ENCODE measurements at places on chromosomes 2 and 18.

DNA sequence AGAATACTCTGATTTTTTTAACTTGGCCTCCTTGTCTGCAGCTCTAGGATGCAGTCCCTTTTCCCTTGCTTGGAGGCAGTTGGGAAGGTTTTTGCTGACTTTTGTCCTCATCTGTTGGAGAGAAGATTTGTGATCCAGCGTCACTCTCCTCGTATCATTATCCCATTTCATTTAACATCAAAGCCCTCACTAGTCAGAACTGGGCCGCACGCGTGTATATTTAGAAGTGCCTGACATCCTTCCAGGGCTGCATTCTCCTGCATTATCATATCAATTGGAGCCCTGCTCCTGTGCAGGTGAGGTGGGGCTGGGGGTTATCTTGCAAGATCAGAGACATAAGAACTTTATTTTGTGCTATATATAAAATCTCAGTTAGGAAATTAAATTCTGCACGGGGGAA lies 435.1 kb upstream of the HS6ST1 start:
- no peak for DNase-seq

GRCh38 chr2:217790195-217790594 lies 212.6 kb downstream of the TNS1 start:
- no peak for DNase-seq

GRCh38 chr2:96900237-96900636 lies 30.4 kb upstream of the SEMA4C start:
- no peak for DNase-seq

DNA sequence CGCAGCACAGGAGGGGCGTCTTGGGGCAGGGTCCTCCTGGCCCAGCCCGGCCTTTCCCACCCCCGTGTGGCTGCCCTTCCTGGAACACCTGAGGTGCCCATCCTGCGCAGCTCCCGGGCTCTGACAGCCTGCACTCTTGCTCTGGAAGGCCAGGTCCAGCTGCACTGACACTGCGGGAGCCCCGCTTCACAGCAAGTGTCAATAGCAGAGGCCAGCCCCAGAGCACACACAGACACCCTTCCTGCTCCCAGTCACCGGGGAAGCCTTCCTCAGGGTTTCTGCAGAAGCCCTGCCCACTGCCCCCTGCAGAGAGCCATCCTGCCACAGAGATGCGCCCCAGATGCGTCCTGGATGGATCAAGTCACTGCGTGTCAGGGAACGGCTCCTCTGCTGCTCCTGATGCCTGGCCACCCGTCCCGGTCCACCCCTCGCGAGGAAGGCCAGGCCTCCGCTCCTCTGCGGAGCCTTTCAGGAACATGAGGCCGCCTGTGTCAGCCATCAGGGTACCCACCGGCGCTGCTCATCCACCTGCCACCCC lies 519.2 kb upstream of the MYT1L start:
- no peak for DNase-seq

DNA sequence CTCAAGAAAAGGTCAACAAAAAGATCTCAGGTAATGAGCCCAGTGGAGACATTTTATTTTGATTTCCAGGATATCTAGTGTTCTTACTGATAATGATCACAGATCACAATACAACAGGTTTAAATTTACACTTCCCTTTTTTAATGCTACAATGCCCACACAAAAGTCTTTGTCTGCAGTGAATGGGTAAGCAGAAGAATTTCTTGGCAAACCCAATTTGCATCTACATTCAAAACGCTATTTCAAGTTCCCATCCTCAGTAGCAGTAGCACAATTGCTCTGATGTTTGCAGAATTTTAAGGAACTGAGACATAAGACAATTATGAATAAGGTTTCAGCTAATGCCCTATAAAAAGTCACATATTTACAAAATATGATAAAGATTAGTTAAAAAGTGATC lies 929.4 kb upstream of the PIK3C3 start:
- no peak for DNase-seq

DNA sequence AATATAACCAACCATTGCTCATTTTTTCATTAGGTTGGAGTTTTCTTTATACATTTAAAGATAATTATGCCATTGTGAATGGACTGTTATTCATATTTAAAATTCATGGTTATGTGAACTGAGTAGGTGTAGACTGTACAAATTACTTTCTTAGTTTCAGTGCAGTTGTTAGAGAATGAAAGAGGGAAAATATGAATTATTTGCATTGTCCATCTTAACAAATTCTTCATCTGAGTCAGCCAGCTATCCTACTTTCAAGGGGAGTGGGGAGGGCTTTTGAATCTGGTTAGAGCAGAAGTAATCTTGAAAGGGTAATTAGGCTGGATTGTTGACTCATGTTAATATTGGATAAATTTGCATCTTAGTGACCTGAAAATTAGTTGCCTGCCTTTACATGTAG lies 212.0 kb downstream of the MCFD2 start:
- no peak for DNase-seq

- no peak for DNase-seq
Observed at GRCh38 chr2:212730994-212731393, 192.4 kb upstream of the ERBB4 start.

DNA sequence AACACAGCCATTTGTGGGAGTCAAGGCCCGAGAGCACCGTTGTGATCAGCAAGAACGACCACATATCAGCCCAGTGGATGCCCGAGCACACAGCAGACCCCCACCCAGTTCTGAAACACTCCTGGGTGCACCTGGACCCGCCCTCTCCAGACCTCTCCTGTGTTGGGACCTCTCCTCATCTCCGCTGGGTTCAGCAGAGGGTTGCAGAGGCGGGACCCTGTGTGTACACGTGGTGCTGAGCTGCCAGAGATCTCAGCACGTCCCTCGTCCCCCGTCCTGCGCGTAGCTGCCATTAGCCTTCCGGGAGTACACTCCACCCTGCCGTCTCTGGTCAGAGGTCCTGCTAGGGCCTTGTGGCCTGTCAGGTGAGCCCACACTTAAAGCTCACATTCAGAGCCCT lies 51.7 kb downstream of the ADI1 start:
- DNase-seq, result no peak

- no peak for DNase-seq
Observed at GRCh38 chr18:28789502-28789901, 612.6 kb upstream of the CDH2 start.

DNA sequence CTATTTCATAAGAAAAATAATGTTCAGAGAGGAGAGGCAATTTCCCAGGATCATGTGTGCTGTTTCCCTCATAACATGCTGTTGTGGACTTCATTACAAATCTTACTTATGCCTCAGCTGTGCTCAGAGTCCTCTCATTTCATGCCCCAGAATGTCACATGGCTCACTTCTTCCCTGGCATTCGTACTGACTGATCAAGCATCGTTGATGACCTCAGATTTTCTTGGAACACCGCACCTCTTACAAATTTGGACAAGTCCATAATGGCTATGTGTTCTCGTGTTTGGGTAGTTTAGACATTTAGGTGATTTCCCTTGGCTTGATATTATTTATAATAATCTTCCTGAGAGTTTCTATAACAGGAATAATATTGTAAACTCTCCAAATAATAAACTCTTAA lies 32.9 kb downstream of the SERPINB7 start:
- no peak for DNase-seq

- DNase-seq, result no peak
Observed at GRCh38 chr18:42437646-42438045, 482.6 kb downstream of the PIK3C3 start.

GRCh38 chr2:2560374-2561015 lies 229.4 kb upstream of the MYT1L start:
- no peak for DNase-seq

DNA sequence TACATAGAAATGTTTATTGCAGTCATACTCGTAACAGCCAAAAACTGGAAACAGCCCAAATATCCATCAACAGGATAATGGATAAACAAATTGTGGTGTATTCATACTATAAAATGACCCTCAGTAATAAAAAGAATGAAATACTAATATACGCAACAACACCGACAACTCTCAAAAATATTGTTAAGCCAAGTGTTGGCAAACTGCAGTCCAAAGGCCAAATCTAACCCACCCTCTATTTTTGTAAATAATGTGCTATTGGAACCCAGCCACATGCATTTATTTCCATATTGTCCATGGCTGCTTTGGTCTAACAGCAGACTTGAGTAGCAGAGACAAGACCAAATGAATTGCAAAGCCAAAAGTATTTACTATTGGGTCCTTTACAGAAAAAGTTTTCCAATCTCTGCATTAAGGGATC lies 151.0 kb downstream of the MREG start:
- DNase-seq, result no peak

- no peak for DNase-seq
Observed at GRCh38 chr18:13067966-13068365, 76.8 kb downstream of the CEP192 start.

GRCh38 chr18:54203914-54204313 lies 20.6 kb downstream of the MBD2 start:
- no peak for DNase-seq

GRCh38 chr18:58781627-58782194 lies 83.0 kb upstream of the ZNF532 start:
- DNase-seq, result peak; percentile 31

GRCh38 chr2:119028327-119029174 lies 86.6 kb downstream of the MARCO start:
- DNase-seq, result no peak

DNA sequence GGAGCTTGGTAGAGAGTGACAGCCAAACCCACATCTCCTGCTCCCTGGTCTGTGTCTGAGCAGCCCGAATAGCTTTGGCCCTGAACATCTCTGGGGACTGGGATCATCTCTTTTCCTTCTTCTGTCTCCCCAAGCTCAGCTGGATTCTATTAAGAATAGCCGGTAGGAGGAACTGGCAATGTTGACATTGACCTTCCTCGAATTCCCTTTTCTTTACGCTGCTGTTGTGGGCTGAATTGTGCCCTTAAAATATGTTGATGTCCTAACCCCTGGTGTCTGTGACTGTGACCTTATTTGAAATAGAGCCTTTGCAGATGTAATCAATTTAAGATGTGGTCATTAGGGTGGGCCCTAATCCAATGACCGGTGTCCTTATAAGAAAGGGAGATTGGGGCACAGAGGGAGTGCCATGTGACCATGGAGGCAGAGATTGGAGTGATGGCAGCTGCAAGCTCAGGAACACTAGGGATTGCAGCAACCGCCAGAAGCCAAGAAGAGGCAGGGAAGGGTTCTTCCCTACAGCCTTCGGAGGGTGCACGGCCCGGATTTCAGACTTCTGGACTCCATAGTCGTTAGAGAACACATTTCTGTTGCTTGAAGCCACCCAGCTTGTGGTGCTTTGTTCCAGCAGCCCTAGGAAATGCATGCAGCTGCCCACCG lies 5.8 kb upstream of the SFTPB start:
- no peak for DNase-seq

- no peak for DNase-seq
Observed at GRCh38 chr18:36848609-36849008, 19.7 kb downstream of the KIAA1328 start.

- DNase-seq, result no peak
Observed at GRCh38 chr2:6526093-6526824, 339.4 kb downstream of the CMPK2 start.

DNA sequence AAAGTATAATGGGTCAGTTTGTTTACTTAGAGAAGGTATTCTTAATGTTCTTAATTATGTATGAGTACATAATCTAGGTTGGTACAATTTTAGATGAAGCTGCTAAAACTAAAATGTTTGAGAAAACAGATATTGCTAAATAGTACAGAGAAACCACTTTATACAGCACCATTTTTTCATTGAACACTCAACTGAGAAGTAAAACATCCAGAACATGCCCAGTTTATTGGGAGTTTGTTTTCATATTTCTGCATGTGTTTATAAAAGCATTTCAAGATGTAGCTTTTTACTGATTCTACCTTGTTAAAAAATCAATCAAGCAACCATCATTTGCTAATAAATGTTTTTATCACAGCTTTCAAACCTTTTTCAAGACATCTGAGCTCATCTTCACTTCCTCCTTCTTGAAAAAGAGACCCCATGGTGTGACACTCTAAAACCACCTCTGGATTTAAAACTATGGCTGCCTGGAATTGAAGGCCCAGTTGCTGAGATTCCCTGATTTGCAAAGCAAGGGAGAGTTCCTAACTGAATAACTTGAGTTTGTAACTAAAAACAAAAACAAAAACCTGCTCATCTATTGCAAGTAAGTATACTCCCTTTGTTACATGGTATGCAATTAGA lies 585.9 kb downstream of the ZEB2 start:
- no peak for DNase-seq

- DNase-seq, result no peak
Observed at GRCh38 chr2:224836263-224836662, 120.1 kb upstream of the CCDC195 start.

DNA sequence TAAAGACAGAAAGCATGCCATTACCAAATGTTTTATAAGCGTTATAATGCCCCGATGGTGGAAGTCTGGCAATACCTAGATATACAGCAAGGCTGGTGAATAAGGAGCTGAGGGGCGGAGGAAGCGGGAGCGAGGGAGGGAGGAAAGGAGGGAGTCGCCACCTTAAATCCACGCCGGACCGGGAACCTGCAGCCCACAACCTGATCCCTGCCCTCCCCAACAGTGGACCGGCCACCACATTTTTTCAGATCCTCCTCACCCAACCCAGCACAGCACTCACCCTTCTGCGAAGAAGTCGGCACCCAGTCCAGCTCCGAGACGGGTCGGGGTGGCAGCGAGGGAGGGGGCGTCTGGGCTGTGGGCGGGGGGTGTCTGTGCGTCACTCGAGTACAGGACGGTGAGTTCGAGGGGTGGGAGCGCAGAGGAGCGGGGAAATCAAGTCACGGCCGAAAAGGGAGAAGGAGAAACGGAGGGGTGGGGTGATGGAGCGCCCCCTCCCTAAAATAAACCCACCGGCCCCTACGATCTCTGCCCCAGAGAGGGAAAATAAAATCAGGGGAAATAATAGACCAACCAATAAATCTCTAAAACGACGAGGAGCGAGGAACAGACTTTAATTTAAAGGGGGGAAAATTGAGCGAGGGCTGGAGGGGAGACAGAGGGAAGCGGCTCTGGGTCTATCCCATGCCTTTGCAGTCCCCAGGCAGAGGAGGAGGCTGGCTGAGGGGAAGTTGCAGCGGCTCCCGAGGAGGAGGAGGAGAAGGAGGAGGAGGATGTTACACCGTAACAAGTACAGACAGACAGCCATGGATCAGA lies 96.5 kb upstream of the SERTAD2 start:
- DNase-seq, result peak; percentile 8

GRCh38 chr18:78992041-78993011 lies 12.7 kb downstream of the SALL3 start:
- no peak for DNase-seq

DNA sequence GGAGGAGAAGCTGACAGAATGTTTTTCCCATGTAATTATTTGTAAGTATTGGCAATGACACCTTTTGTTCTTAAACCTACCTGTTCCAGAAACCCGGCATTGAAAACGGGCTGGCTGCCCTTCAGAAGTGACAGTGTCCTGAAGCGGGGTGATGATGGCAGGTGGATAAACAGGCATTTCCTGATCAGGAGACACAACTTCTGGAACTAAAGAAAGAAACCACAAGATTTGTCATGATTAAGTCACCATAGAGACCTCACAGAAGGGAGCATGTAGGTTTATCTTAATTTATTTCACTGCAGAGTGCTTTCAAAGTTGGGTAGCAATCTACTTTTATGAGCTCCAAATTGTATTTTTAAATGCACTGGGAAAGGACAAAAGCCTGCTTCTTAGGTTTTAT lies 43.1 kb downstream of the TTN start:
- DNase-seq, result no peak
